NCI-H187 treated with DMSO at 0.1 percent for 48 hours (cell line): ENCODE measurements at places on chromosomes 7 and 10.

- no peak for DNase-seq
Observed at GRCh38 chr10:24132741-24133140, 76.2 kb upstream of the KIAA1217 start.

- no peak for DNase-seq
Observed at GRCh38 chr10:46541017-46541661, 15.3 kb downstream of the GPRIN2 start.

GRCh38 chr7:138287549-138287948 is 172.5 kb upstream of the TRIM24 start:
- DNase-seq: no peak

DNA sequence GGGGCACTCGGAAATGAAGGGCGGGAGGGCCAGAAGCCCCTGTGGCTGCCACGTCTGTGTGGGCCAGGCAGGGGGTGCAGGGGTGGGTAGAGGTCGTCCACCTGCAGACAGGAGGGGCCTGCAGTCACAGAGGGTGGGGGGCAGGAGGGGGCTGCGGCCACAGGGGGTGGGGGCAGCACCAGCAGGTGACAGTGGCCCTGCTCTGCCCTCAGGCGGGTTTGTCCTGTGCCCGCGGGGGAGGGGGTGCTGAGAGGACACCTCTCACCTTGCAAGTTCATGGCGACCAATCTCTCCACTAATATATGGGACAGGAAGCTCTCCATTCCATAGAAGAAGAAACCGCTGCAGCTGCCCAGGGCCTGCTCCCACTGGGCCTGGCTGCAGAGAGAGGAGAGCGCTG is 26.6 kb upstream of the NKX6-2 start:
- DNase-seq: no peak

GRCh38 chr7:12199363-12199762 is 11.7 kb upstream of the TMEM106B start:
- no peak for DNase-seq

DNA sequence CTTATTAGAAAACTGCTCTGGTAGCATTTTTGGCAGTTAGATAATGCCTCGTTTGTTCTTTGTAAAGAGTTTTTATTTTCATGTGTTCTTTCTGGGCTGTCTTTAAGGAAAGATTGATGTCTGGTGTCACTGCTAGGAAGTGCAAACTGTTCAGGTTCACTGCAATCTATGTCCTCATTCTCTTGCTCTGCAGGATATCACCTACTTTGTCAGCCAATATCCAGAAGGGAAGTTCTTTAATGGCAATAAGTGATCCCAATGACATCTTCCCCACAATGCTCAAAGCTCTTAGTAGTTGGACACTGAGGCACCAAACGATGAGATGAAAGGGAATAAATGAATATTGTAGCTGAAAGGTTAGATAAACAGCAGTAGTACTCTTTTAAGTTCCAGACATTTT is 115.1 kb downstream of the AGMO start:
- DNase-seq: no peak

GRCh38 chr10:78505657-78506056 is 472.0 kb downstream of the RPS24 start:
- no peak for DNase-seq

- DNase-seq: no peak
Observed at GRCh38 chr10:91742229-91742628, 56.0 kb upstream of the TNKS2 start.

- DNase-seq: no peak
Observed at GRCh38 chr10:11546581-11546980, 64.9 kb downstream of the USP6NL start.
